Right ventricle myocardium superior (tissue), 1 donor: ENCODE measurements at places on chromosomes 7 and 10. TPM values are rescaled to one million over a fixed set of nuclear protein-coding genes. Genes with fewer than 3 reads are reported as not detected.

The ANKMY2 gene
- total RNA-seq = 21.5 TPM

The GJD4 gene
- total RNA-seq = not detected

The PRRT4 gene
- 1.2 TPM for total RNA-seq

The ASIC3 gene
- 6.5 TPM for total RNA-seq

The GNAT3 gene
- total RNA-seq = not detected

The ZCCHC24 gene
- 53.3 TPM for total RNA-seq

The LLCFC1 gene
- total RNA-seq = not detected

The UBE2H gene
- total RNA-seq = 96.8 TPM

The PNLIP gene
- not detected for total RNA-seq

The CHST15 gene
- total RNA-seq = 3.0 TPM

The ZP3 gene
- not detected for total RNA-seq

The UPK3B gene
- total RNA-seq = 0.22 TPM

The TMEM248 gene
- total RNA-seq = 37.1 TPM

The SLC18A3 gene
- total RNA-seq = not detected

The ADCYAP1R1 gene
- total RNA-seq = 4.8 TPM

The TMEM26 gene
- total RNA-seq = 0.54 TPM

The SDK1 gene
- total RNA-seq = 2.2 TPM

The CPA4 gene
- total RNA-seq = not detected

The FEZF1 gene
- total RNA-seq = not detected

The ASB4 gene
- 7.8 TPM for total RNA-seq

The GSTO2 gene
- 1.0 TPM for total RNA-seq

The AQP1 gene
- 236 TPM for total RNA-seq

The EFCAB10 gene
- total RNA-seq = not detected

The DPYSL4 gene
- total RNA-seq = 31.7 TPM

The KCP gene
- 0.11 TPM for total RNA-seq

The TMUB1 gene
- 33.9 TPM for total RNA-seq

The CTBP2 gene
- 29.4 TPM for total RNA-seq

The CRYGN gene
- 0.43 TPM for total RNA-seq

The C10orf67 gene
- 0.54 TPM for total RNA-seq

The EBF3 gene
- total RNA-seq = 6.2 TPM
